Kidney glomerular epithelial cell (primary cell): ENCODE measurements at places on chromosomes 6 and 20.

DNA sequence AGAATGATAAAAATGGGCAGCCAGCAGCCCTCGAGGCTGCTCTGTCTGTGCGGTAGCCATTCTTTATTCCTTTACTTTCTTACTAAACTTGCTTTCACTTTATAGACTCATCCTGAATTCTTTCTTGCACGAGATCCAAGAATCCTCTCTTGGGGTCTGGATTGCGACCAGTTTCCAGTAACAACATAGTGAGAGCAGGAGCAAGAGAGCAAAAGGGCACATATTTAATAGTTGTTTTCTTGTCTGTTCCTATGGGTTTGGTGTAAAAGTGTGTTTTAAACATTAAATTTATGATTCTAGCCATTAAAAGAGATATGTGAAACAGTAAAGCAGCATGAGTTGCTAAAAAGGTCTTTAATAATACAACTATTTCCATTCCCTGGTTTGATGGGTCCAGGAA is 78.8 kb upstream of the OPRM1 start:
- no peak for DNase-seq

GRCh38 chr6:125357515-125358256 is 55.9 kb upstream of the HDDC2 start:
- DNase-seq, result no peak

DNA sequence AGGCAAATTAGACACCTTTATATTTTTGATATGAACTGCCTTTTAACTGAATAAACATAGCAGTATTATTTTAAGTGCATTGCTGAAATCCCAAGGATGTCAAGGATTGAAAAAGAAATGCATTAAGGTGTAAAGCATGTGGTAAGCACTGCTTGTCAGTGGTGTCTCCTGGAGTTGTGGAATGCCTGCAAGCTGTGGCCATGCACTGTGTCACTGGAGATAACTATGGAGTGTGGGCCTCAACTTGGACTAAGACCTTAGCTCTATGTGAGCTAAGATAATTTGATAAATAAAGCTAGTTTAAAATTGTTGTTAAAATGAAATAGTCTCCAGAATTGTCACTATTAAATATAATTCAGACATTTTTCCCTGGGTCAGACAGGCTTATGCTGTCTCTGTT is 156.6 kb upstream of the OPRM1 start:
- no peak for DNase-seq

DNA sequence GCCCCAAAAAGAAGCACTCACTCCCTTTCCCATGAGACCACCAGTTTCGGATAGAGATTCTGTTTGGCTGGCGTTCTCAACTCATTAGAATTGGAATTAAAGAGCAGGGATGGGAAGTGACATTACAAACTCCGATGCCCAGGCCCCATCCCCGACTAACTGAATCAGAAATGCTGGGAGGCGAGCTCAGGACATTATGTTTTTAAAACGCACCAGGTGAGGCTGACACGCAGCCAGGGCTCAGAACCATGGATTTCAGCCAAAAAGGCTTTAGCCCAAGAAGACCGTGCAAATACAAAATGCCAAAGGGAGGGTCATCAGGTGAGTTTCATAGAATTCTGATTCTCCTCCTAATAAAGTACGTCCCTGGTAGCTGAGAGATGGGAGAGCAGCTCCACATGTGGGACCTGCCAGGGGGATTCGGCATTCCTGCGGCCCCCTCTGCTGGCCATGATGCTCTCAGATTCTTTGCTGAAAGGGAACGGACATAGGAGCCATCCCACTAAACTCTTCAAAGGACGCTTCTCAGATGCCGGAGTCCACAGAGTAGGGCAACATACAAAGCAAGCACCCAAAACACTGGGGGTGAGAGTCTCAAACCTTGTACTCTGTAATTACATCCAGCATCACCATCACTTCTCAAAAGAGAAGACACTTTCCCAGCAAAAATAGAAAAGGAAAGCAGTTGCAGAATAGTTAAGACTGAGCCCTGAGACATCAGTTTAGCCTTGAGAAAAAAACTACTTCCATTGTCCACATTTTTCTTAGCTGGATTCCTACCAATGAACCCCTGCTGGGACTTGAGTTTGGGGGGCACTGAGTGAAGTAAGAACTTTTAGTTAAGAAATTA is 205.2 kb downstream of the BMP7 start:
- DNase-seq, result no peak

DNA sequence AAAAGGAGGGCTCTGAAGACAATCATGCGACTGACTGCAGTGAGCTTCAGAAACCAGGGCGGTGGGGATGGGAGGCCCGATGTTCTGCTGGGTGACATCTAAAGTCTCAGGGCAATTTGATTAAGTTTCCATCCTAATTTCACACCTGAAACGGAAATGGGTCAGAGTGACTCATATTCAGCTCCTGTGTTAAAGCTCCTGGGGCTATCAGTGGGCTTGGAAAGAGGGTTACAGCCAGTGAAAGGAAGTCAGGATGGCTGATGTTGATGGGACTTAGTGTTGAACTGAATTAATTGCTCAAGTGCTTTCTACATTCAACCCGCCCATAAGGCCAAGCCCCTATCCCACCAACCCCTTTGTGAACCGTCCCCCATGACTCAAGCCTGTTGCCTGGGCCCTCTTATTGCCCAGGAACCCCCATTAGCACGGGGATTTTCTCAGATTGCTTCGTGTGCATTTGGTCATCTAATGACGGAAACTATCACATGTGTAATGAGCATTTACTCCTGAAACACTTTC is 47.1 kb upstream of the TBC1D7 start:
- DNase-seq, result no peak

DNA sequence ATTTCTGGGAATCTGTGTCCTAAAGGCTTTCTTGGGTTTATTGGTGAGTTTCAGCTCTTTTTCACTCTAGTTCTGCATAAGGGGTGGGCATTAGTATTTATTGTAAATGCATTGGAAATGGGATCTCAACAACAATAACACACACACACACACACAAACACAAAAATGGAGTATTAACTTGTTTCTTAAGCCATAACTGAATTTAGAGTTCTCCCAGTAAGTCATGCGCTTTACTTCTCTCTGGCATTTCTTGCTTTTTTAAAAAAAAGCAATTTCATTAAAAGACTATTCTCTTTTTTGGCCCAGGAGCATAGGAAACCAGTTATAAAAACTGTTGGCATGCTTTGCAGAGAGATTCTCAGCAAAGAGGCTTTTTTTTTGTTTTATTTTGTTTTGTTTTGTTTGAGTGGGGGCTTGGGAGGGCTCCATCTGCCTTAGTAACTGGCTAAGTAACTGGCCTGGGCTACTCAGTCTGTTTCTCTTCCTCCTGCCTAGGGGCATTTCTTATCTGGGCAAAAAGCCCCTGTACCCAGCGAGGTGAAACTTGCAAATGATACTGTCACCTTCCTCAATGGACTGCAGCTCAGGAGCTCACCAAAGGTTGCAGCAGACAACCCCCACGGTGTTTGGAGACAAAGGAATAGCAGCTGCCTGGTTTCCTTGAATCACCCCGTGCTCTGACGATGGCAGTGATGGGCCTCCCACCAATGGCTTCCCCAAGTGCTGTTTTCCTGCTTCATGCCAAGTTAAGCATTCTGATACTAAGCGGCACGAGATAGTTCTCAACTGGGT is 128.5 kb downstream of the BCAS1 start:
- DNase-seq, result peak; percentile 32

- DNase-seq, result no peak
Measured at GRCh38 chr20:48681873-48682426, 145.8 kb downstream of the PREX1 start.

DNA sequence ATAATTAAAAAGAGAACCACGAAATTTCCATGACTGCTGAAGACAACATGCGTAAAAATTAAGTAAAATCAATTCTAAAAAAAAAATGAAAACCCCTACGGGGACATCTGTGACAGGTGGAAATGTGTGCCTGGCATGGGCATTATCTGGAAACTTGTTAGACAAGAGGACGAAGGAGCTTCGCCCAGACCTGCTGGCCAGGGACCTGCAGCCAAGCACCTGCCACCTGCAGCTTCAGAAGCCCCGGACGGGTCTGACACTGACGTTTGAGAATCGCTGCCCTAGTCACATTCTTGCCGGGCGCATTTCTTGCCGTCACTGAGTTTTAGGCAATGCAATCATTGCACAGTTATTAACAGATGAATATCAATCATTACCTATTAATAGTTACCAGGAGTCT is 140.3 kb downstream of the SMOC2 start:
- DNase-seq, result no peak

GRCh38 chr6:83474309-83474708 is 38.0 kb upstream of the PRSS35 start:
- peak; percentile 1 for DNase-seq

DNA sequence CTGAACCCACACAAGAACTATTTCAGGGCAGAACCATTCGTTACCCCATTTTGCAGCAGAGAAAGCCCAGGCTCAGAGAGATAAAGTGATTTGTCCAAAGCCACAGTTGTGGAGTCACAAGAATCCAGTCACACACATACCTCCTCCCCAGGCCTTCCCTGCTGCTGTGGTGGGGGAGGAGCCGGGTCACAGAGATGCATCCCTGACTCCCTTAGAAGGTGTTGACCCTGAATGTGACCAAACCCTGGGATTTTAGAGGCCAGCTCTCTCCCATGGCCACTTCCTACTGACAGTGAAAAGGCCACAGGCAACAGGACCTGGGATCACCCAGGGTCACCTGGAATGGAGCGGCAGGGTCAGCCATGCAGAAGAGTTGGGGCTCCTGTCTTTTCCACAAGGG is 48.6 kb downstream of the CHMP4B start:
- no peak for DNase-seq

DNA sequence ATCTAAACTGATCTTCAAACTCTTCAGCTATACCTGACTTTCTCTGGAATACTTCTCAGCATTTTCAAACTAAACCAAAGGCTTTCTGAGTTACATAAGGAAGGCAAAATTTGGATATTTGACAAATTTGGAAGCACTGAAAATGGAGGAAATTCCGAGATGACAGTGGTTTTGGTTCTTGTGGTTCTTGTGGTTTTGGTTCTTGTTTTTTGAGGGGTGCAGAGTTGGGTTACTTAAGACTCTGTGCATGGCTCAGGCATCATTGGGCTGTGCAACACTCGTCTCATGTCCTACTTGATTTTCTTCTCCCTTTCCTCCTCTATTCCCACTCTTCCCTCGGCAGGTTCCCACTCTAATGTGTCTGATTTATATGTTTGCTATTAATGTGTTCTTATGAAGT is 78.0 kb downstream of the SLC22A3 start:
- no peak for DNase-seq

- no peak for DNase-seq
Measured at GRCh38 chr6:27149150-27149549, 98.4 kb upstream of the PRSS16 start.

DNA sequence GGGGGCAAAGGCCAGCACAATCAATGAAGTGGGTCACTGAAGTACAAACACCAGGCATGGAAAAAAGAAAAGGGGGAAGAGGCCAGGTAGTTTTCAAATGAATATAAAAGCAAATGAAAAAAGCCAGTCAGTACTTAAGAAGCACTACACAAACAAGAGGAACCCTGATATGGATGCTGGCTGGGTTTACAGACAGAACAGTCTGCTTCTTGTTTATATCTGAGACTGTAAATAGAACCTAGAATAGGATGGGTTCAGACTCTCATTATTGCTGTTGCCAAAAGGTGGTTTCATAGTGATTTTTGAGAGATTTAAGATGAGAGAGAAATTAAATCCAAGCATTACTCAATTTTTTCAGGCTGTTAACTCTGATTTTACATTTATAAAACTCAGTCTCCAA is 24.1 kb downstream of the USP45 start:
- no peak for DNase-seq

DNA sequence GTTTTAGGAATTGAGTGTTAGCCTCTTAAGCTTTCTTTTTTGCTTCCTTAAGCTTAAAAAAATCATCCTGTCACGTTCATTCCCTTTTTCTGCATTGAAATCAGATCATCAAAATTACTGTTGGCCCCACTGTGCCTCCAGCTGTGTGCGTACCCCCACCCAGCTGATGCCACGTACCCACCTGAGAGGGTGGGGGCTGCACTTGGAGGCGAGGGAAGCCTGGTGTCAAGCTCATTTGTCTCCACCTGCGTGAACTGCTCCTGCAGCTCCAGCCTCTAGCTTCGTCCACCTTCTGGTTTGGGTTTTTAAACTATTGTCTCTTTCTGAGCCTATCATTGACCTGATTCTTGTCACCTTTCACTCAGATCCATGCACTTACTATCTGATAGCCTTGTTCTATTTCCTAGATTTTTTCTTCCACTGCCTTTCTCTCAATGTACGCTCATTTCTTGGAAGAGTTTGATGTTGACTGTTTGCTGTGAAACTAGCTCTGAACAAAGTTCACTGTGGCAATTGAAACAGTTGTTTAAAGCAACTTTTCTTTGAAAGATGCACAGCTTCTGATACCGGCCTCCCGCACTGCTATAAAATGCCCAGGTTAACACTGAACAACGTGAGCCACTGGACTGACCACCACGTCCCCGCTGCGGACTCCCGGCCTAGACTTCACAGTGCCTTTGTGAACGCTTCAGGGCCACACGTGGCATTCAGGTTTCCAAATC is 30.0 kb upstream of the IRF4 start:
- DNase-seq, result no peak

- DNase-seq, result peak; percentile 87
Measured at GRCh38 chr6:7414811-7415210, 25.2 kb downstream of the RIOK1 start.

DNA sequence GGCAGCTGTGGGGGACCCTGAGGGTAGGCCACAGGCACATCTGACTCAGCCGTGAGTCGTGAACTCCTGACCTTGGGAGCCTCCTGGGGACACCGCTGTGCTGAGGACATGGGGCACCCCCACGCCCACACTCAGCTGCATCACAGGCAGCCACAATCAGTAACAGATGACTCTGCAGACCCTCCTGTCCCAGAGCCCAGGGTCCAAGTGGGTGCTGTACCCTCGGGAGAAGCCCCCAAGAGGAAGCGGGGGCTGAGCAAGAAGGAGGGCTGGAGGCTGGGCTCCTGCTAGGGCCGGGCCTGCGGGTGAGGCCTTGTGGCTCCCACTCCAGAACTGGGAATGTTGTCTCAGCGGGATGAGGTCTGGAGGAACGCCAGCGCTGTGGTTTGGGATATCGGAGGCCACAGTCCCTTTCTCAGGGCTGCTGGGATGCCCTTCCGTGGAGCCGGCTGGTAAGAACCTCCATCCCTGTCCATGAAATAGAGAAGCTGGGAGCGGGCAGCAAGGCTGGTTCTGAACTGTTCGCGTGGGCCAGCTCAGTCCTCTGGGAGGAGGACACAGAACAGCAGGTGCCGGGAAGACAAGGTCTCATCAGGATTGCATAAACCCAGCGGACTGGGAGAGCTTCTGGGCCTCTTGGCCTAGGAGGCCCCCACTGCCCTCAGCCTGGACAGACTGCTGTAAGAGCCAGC is 3.1 kb upstream of the LAMA5 start:
- DNase-seq, result peak; percentile 53

- DNase-seq, result no peak
Measured at GRCh38 chr6:69379518-69379917, 417.3 kb downstream of the LMBRD1 start.

- no peak for DNase-seq
Measured at GRCh38 chr20:45258259-45258658, 3.9 kb upstream of the SLPI start.

DNA sequence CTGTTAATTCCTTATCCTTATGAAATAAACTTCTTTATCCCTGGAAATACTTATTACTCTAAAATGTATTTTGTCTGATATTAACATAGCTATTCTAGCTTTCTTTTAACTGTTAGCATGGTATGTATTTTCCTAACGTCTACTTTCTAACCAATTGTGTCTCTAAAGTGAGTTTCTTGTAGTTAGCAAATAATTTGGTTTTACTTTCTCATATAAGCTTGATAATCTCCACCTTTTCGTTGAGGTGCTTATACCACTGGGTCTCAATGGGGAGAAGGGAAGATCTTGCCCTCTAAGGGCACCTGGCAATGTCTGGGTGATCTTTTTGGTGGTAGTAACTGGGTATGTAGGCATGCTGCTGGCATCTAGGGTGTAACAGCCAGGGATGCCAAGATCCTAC is 25.7 kb downstream of the ZNF334 start:
- DNase-seq, result no peak
